ENCODE measurements at places on chromosomes 12 and 14. TPM values are rescaled to one million over a fixed set of nuclear protein-coding genes. Genes with fewer than 3 reads are reported as not detected.

GRCh38 chr12:11882301-11883019 lies 188.3 kb upstream of the BCL2L14 start:
- no peak for DNase-seq

GRCh38 chr14:68477110-68477455 lies 315.8 kb downstream of the ZFP36L1 start:
- DNase-seq: no peak

Gene NEMP1
- total RNA-seq: 17.6 TPM

DNA sequence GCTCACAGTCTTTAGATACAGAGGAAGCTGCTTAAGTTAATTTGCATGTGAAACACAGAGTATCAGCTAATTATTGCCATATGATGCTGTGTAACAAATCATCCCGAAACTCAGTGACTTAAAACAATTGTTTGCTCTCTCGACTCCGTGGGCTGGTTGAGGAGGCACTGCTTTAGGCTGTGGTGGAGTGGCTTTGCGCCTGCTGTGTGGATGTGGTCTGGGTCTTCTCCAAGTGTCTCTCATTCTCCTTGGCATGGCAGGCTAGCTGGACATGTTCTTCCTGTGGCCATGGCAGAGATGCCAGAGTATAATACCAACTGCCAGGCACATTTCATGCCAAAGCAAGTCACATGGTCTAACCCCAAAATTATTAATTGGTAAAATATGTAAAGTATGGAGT lies 40.9 kb downstream of the PELI2 start:
- DNase-seq: no peak

Gene SOX5
- total RNA-seq: 23.1 TPM

DNA sequence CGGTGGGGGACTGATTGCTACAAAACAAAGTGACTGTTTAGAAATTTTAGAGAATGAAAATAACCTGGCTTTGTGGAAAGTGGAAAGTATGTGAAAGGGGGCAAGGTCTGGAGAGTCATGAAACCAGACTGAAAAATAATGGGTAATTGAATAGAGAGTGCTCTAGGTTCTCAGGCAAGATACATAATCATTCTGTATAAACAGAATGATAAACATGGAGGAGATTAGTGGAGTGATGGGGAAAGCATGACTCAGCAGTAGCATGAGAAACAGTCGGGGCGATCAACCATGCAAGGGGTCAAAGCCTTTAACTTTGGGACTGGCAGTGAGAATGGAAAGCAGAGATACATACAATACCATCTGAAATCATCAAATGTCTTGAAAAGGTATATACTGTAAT lies 332.5 kb downstream of the CCER1 start:
- DNase-seq: no peak
